ENCODE measurements at places on chromosomes 13 and 19.

DNA sequence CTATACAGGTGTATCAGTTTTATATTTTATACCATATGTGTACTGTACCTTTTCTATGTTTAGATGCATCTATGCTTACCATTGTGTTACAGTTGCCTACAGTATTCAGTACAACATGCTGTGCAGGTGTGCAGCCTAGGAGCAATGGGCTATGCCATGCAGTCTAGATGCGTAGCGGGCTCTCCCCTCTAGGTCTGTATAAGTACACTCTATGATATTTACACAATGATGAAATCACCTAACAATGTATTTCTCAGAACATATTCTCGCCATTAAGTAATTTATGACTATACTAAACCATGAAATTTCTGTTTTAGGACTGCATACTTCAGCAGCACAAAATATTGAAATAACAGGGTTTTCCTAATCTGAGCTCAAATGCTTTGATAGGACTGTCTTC is 179.6 kb downstream of the RFC3 start:
- no peak for DNase-seq

DNA sequence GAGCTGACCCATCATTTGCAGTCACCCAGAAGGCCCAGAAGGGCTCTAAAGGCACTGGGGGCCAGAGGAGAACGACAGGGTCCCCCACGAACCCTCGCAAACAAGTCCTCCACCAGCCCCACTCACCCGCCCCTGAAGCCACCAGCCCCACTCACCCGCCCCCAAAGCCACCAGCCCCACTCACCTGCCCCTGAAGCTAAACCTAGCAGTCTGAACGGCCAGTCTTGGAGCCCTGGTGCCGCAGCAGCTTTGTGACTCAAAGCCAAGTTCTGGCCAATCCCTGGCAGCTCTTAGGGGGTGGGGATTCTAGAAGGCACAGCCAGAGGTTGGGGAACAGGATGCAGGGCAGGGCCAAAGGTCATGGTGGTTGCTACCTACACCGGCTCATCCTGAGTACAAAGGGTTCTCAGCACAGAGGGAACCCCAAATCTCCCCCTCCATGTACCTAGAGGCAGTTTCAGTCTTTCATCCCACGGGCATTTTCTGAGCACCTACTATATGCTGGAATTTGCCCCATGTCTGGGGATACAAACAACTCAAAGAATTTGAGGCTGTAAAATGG is at the start of gene IQCN:
TSS of gene IQCN (minus strand) at position 234 of the 562 bp plus-strand sequence. CDS start 4,974 bp downstream, outside the sequence.
- DNase-seq: no peak

DNA sequence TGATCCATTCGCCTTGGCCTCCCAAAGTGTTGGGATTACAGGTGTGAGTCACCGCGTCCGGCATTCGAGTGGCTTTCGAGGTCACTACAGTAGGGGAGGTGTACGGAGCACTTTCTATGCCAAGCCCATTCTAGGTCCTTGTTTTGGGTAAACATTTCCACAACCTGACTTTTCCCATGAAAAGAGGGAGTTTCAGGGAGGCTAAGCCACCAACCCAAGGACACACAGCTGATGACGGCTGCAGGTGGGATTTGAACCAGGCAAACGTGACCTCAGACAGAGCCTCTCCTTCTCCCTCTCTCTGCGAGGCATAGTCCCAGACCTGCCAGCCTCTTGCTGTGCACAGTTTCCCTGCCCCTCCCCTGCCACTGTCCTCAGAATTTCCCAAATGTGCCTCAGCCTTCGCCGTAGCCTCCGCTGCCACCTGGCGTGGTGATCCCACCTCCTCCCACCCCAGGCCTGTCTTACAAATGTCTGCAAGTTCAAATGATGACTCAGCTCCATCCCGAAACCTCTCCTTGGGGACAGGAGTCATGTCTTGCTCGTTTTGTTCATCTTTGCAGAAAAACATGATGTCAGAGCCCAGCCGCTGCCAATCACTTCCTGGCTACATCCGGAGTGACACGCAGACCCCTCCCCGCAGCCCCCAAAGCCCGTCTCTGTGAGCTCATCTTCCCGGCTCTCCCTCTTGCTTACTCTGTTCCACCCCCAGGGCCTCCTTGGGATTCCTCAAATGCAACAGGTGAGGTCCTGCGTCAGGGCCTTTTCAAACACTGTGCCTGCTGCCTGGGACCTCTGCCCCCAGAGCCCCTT is 6.6 kb upstream of the GADD45B start:
- DNase-seq: peak; percentile 10

DNA sequence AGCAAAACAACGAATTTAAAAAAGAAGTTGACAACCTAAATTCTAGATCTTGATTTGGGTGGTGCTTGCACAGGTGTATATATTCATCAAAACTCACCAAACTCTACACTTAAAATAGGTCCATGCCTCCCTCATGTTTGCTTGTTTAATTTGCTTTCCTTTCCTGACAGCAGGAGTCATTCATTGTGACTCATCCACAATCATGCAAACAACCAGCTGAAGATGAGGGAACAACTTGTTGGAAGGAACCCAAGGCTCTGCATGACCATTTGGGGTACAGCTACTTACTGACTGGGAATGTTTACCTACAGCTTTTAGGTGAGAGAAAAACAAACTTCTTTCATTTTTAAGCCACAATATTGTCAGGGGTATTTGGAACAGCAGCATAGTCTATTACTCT is 96.6 kb downstream of the RXFP2 start:
- peak; percentile 22 for DNase-seq

GRCh38 chr13:43838909-43839308 is 40.6 kb downstream of the CCDC122 start:
- DNase-seq: no peak

DNA sequence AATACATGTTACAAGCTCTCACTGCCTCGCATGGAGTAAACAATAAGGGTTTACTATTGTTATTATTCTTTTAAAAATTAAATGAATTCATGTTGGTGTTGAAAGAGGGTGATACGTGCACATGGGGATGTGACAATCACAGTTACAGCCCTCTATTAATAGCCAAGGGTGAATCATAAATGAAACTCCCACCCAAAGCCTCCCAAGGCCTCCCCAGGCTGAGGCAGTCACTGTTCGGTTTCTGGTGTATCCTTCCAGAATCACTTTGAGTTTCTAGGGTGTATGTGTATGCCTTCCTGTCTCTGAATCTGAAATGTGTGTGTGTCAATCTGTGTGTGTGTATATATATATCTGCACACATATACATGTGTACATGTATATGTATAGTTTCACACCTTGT is 73.4 kb downstream of the AKAP11 start:
- no peak for DNase-seq

GRCh38 chr19:39676004-39676403 is 20.3 kb downstream of the LGALS16 start:
- DNase-seq: no peak

- no peak for DNase-seq
Observed at GRCh38 chr19:12794196-12794941, 3.1 kb downstream of the JUNB start.

DNA sequence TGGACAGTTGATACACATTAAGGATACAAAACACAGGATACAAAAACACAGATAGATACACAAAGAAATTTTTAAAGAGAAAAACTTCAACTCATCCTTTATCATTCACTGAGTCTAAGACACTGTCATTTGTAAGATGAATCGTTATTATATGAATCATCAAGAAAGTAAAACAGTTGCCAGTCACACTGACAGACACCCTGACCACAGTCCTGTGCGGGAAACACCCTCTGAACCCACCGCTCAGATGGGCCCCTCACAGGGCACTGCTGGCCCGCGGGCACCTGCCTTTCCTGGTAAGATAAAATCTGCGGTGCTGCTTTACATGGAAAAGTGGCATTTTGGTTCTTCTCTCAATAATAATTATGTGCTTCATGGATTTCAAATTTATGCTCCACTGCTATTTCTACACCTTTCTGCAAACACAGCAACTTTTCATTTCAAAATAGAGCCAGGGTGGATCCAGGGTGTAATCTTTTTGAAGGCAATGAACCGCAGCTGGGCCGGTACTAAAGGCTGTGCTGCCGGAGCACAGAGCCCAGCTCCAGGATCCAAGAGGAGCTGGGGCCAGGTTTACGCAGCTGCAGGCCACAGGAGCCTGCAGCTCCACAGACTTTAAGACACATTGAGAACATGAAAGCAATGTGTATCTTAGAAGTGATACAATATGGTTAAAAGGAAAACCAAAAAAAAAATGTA is 76.8 kb downstream of the TUBGCP3 start:
- no peak for DNase-seq

- peak; percentile 71 for DNase-seq
Observed at GRCh38 chr19:7395360-7396066, 46.8 kb downstream of the ARHGEF18 start.

DNA sequence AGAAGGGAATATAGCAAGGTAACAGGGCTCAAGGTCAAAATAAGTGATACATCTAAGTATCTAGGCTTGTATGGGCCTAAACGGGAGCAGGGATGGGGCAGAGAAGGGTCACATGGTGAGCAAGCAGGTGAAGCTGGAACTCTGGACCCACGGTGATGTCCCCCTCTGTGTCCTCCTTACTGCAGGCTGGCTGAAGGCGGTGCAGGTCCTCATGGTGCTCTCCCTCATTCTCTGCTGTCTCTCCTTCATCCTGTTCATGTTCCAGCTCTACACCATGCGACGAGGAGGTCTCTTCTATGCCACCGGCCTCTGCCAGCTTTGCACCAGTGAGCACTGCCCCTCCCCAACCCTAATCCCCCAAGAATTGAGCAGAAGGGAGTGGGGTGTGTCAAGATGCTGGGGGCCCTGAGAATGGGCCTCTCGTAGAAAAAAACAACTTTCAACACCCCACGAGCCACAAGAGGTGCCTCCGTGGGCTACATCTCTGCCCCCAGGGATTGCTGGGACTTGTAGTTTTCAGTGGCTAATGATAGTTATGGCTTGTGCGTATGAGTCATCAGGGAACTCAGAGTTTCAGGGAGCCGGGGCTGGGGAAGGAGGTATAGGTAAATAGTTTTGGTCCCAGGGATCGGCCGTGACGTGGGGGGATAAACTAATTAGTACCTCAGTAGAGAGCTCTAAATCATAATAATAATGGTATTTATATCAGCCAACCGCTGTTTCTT is 4.0 kb downstream of the EMP3 start:
- peak; percentile 8 for DNase-seq

DNA sequence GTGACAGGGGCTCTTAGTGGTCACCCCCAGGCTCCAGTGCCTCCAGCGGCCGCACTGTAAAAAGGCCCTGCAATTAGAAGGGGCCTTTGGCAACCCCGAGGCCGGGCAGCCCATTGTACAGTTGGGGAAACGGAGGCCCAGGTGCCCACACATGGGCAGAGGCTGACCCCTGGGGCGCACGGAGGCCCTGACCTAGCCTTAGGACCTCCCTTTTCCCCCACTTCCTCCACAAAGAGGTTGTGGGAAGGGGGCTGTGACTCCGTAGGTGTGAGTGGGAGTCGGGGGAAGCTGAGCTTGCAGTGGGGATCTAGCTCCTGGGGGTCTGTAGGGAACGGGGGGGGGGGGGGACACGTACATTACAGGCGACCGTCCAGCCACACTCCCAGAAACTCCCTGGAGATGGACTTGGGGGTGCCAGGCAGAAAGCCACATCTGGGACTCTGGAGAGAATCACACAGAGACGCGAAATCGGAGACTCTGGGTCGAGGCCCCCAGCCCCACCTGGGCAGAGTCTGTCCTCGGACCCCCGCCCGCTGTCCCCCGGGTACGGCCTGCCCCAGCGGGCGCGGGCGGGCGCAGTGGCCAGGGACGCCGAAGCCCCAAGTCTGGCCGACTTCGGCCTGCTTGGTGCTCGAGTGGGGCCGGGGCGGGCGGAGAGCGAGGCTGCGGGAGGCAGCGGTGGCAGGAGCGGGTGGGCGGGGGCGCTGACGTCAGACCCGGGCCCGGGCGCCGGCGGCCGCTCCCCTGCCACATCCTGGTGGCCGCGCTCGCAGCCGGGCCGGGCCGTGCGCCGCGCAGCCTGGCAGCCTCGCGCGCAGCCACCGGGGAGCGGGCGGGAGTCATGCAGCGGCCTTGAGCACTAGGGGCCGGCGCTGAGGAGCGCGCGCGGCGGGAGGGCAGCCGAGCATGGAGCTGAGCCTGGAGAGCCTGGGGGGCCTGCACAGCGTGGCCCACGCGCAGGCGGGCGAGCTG is at the start of gene ONECUT3:
TSS of gene ONECUT3 (plus strand) at position 750 of the 972 bp plus-strand sequence. CDS start at position 907, 157 bp downstream.
- DNase-seq: no peak

GRCh38 chr13:71797517-71797916 is 69.5 kb downstream of the DACH1 start:
- peak; percentile 51 for DNase-seq

DNA sequence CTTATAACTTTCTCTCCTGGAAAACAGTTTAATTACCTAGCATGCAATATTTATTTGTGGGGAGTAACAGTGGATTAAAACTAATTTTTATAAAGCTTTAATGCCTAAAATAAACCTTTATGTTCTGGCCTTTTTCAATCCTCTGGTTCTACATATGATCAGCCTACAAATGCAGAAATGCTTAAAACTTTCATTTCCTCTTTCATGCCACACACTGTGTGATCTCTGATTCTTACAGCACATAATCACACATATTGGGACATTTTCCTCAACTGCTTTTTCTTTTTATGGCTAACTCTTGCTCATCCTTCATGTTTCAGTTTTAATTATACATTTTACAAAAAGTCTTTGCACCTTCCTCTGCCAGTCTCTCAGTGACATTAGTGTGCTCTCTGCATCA is 910.8 kb upstream of the SLITRK6 start:
- no peak for DNase-seq

DNA sequence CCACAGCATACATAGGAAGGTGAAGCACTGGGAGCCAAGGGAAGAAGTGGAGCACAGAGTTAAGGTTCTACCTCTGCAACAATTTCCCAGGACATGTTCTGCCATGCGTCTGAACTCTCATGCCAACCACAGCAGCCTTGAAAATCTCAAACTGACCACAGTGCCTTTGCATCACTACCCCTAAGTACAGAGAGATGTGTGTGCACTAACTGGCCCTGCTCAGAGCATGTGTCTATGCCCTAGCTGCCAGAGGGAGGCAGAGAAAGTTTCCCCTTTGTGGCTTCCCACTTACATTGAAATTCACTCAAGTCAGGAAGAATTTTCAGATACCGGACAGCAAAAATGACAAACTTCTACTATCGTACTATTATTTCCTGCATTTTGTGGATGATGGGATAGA is 26.8 kb upstream of the WDFY2 start:
- no peak for DNase-seq

DNA sequence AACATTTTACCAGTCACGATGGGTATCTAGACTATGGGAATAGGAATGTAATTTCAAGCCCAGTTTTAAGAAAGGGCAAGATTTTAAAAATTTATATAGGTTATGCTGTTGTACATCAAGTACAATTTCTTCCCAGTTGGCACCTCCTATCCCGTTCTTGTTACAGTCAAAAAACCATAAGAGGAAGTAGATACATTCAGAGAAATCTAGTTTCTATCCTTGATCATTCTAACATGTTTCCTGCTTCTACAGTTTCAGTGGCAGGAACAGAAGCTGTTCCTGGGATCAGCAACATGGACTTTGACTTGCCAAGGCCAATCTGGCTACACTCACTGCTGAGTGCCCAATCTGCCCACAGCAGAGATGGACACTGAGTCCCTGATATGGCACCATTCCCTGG is 14.7 kb upstream of the FPR3 start:
- no peak for DNase-seq

- no peak for DNase-seq
Observed at GRCh38 chr13:27408074-27408473, 16.3 kb upstream of the GTF3A start.

Measured in NCI-H1417 (cell line).